ENCODE measurements at places on chromosomes 1 and 21. TPM values are rescaled to one million over a fixed set of nuclear protein-coding genes. Genes with fewer than 3 reads are reported as not detected.

DNA sequence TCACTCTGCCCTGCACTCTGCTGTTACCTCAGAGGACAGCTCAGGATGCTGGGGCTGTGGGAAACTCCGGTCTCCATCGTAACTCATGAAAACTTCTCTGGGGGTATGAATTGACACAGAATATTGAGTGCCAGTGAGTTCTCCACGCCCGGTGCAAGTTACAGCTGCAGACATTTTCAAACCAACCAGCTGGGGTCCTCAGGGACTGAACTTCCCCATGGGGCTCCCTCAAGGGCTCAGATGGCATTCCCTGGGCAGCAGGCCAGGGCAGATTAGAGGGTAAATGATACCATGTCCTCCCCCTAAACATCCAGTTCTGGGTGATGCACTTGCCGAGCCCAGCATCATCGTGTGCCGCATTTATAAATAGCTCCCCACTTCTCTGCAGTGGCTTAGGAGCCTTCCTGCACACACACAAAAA, 27.8 kb upstream of the CCSAP start:
- no peak for DNase-seq

- DNase-seq = no peak
Measured at GRCh38 chr1:158654086-158654485, 32.4 kb downstream of the SPTA1 start.

- DNase-seq = no peak
Measured at GRCh38 chr1:15944308-15945010, 31.4 kb downstream of the ZBTB17 start.

DNA sequence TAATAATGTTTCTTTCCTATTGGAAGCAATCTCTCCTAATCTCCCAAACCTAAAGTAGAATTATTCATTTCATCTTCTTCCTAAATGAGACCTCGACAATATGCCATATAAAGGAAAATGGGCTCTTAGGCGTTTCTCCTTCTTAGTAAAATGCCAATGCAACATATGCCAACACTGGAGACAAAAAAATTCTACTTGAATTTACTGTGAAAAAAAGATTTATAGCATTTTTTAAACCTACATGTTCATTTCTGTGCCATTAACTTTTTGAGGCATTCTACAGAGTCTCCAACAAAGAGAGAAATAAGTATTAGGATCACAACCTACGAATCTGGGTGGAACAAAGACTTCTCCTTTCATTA, 1.3 kb downstream of the WDR47 start:
- DNase-seq = no peak

HNRNPCL4 gene
- polyA plus RNA-seq = not detected

DNA sequence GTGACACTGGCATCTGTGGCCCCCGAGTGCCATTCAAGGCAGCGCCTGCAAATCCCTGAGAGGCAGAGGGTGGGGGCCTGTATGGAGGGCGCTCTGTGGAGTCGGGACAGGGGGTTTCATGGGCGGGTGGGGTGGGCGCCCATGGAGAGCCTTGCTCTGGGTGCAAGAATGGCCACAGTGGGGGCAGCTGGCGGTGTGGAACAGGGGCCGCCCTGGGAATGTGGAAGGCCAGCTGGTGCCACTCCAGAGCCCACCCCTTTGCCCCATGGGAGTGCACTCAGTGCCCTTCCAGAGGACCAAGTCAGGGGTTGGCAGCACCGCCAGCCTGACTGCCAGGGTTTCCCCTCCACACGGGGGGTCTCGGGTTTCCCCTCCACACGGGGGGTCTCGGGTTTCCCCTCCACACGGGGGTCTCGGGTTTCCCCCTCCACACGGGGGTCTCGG, 55.0 kb upstream of the TRAPPC10 start:
- no peak for DNase-seq

- DNase-seq = no peak
Measured at GRCh38 chr1:224308064-224308463, 21.9 kb downstream of the NVL start.

DNA sequence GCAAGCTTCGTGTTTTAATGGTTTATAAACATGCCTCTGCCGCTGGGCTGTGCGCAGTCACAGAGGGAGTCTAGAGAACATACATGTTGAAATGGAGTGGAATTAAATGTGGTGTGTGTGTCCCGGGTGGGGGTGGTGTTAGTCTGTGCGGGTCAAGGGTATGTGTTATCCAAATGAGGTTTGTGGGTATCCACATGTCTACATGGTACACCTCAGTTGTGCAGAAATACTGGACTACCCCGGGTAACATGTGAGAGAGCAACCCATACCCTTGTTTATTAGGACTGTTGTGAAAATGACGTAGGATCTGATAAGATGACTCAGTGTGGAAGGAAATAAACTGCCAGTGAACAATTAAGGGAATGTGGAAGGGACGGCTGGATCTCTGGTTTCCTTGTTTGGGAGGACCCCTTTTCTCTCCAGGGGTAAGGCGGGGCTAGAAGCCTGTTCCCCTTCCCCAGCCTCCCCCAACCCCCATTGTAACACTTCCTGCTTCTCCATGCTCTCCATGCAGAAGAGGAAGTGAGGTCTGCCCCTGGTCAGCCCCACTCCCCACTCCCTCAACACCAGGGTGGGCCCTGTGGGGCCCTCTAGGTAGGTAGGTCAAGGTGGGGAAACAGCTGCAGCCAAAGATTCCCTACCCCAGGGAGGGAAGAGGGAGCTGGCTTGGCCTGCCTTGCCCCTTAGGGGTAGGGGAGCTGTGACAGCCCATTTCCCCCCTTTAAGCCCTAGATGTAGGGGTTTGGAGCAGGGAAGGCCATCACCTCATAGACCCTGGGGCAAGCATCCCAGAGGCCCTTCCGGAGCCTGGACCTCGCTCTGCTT, 690 bp downstream of the EPS8L3 start:
- DNase-seq = peak; percentile 17

All from left lung (tissue), 14 donors.